ENCODE measurements at places on chromosomes 5 and 9. TPM values are rescaled to one million over a fixed set of nuclear protein-coding genes. Genes with fewer than 3 reads are reported as not detected.

- H3K4me1 ChIP-seq, result peaks cover 70% of the 10 kb centered on the region
- peak overlapping the region; percentile 82 for H3K27ac ChIP-seq
- no peak for DNase-seq
- no peaks in the 10 kb centered on the region for H3K27me3 ChIP-seq
- peak overlapping the region; percentile 25 for H3K4me3 ChIP-seq
- H3K36me3 ChIP-seq, result peaks cover 8% of the 10 kb centered on the region
Observed at GRCh38 chr5:132464156-132464939, 26.2 kb downstream of the IRF1 start.

DNA sequence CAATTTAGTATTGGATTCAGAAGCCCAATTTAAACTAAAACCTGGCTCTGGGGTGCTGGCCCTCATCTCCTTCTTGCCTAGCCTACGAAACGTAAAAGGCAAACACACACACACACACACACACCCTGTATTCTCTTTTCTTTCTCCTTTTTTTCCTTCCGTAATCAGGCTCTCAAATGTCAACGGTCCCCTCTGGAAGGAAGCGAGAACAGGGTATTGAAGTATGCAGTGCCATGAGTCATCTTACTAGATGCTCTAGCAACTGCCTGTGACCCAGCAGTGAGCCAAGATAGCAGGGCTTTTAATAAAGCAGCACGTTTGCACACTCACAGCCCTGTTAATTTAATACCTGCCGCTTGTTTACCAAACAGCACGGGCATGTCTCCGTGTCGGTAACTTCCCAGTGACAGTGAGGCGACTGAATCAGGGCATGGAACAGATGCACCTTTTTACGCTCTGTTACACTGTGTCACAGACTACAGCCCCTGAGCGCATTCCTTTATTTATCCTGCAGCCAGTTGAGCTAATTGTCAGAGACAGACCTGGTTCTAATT is 243.8 kb downstream of the BNC2 start:
- H3K27ac ChIP-seq, result no peak overlapping the region
- H3K4me1 ChIP-seq, result no peaks in the 10 kb centered on the region
- H3K36me3 ChIP-seq, result no peaks in the 10 kb centered on the region
- H3K4me3 ChIP-seq, result no peak overlapping the region
- no peak for DNase-seq

DNA sequence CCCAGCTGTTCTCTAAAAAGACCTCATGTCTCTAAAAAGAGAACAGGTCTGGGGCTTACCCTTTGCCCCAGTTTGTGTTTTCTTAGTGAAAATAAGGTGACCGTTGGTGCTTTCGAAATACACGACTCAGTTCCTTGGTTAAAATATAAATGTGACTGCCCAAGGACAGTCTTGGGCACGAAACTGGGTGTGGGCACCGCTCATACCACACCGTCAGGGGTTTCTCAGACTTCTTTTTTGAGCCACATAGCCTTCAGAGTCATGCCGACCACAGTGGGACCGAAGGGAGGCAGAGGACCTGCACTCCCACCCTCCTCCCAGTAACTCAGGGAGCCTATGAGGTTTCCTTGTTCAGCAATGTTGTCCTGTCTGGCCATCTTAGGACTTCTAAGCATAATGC is 6.5 kb downstream of the SNX18 start:
- peak overlapping the region; percentile 52 for H3K27ac ChIP-seq
- H3K4me3 ChIP-seq, result peak overlapping the region; percentile 21
- no peaks in the 10 kb centered on the region for H3K36me3 ChIP-seq
- DNase-seq, result no peak
- H3K27me3 ChIP-seq, result no peaks in the 10 kb centered on the region
- peaks cover 63% of the 10 kb centered on the region for H3K4me1 ChIP-seq

DNA sequence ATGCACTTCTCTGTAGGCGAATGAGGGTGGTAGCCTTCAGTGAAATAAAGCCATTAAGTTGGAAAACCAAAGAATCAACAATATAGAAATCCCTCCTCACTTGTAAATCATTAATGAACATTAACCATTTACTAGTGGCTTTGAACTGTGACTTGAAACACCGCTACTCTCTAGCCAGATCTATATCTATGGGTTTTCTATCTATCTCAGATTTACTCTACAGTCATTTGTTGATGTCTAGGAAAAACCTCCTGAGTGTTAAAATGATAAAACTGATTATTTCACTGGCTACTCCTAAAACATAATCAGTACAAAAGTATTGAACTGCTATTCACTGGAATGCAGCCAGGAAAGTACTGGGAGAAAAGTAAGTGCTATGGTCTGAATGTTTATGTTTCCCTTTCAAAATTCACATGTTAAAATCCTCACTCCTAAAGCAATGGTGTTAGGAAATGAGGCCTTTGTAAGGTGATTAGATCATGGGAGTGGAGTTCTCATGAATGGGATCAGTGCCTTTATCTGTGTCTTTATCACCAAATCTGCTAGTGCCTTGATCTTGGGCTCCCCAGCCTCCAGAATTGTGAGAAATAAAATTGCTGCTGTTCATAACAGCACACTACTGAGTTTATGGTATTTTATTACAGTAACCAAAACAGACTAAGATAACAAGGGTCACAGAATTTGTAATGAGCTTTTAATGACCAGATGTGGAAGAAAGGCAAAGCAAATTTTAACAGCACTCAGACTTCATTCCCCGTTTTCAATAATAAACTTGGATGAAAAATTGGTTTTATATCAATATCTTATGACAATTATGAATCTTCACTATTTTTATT is 8.6 kb upstream of the OXCT1 start:
- H3K4me1 ChIP-seq, result no peaks in the 10 kb centered on the region
- no peak overlapping the region for H3K27ac ChIP-seq
- no peak overlapping the region for H3K4me3 ChIP-seq
- no peak for DNase-seq

- no peaks in the 10 kb centered on the region for H3K27me3 ChIP-seq
- no peak overlapping the region for H3K27ac ChIP-seq
- no peaks in the 10 kb centered on the region for H3K36me3 ChIP-seq
- DNase-seq, result no peak
- H3K4me1 ChIP-seq, result no peaks in the 10 kb centered on the region
- no peak overlapping the region for H3K4me3 ChIP-seq
Observed at GRCh38 chr9:93869088-93869487, 86.1 kb downstream of the BARX1 start.

DNA sequence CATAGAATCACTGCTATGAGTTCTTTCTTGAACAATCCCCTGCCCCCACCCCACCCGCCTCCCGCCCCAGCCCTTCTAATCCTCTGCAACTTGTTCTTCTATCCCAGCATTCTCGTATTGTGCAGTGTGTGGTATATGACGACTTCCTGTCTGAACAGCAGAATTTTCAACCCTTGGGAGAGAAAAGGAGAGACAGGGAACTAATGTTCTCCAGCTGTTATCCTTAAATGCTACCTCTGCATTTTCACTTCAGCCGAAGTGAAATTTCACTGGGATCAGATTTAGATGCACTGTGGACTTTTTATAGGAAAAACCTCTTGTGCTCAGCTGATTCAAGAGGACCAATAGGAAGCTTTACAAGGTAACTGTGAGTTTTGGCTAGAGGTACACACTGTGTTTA is 2.2 kb downstream of the FBXL7 start:
- no peak for DNase-seq
- H3K4me3 ChIP-seq, result peak overlapping the region; percentile 64
- H3K27ac ChIP-seq, result peak overlapping the region; percentile 1
- no peaks in the 10 kb centered on the region for H3K27me3 ChIP-seq

DNA sequence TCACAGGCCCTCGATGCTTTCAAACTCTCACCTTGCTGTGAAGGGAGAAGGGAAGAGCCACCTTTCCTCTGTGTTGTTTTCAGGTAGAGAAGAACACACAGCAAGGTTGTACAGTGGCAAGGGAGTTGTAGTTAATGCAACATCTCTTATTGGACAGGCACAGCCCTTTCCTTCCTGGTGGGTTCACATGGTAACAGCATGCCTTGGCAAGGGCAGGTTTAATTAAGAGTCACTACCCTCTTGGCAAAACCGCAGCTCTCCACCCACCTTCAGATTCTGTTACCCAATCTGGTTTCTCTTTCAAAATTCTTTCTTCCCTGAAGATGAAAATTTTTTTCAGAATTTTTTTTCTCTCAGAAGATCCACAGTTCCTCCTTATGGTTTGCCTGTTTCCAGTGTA is 253.1 kb downstream of the TLR4 start:
- no peaks in the 10 kb centered on the region for H3K4me1 ChIP-seq
- DNase-seq, result no peak
- H3K27ac ChIP-seq, result no peak overlapping the region
- no peaks in the 10 kb centered on the region for H3K36me3 ChIP-seq
- no peaks in the 10 kb centered on the region for H3K27me3 ChIP-seq
- H3K4me3 ChIP-seq, result no peak overlapping the region

DNA sequence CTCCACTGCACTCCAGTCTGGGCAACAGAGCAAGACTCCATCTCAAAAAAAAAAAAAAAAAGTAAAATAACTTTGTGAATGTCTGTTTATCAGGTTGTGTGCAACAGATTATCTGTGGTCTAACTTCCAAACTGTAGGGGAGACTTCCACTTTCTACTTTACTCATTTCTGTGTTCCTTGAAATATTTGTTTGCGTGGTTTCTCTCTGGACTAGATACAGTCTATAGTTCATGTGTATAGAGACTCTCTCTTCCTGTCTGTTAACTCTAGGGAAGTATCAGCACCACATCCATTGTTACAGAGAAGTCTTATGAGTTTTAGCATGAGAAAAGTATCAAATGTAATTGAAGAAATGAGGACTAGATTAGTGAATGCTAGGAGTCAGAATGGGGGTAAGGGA is 168.3 kb downstream of the LPAR1 start:
- no peaks in the 10 kb centered on the region for H3K4me1 ChIP-seq
- no peak overlapping the region for H3K4me3 ChIP-seq
- no peaks in the 10 kb centered on the region for H3K27me3 ChIP-seq
- H3K27ac ChIP-seq, result no peak overlapping the region

DNA sequence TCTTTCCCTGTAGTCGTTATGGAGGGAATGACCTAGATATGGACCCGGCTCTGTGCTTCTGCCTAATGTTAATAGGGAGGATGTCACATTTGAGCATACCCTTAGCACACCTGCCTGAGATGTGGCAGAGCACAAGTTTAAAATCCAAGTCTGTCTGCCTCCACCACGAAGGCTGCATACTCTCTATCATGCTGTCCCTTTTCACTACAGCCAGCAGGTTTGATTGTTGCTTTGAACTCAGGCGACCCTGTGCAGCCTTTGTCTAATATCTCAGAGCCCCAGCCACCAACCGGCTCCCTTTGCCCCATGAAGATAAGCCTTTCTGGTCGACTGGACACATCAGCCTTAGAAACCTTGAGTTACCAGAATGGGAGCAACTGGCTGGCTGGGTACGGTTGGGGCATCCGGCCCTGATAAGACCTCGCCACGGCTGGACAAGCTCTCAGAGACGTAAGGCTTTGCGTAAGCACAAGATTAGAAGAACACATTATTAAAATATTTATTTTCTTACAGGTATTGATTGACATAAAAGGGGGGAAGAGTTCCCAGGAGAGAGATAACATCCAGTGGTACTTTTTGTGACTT is 222.0 kb upstream of the TRIM32 start:
- no peaks in the 10 kb centered on the region for H3K36me3 ChIP-seq
- H3K4me1 ChIP-seq, result no peaks in the 10 kb centered on the region
- no peak overlapping the region for H3K4me3 ChIP-seq
- DNase-seq, result no peak
- no peaks in the 10 kb centered on the region for H3K27me3 ChIP-seq

- no peaks in the 10 kb centered on the region for H3K36me3 ChIP-seq
- H3K4me1 ChIP-seq, result peaks cover 12% of the 10 kb centered on the region
- H3K27ac ChIP-seq, result peak overlapping the region; percentile 30
- H3K27me3 ChIP-seq, result no peaks in the 10 kb centered on the region
- no peak overlapping the region for H3K4me3 ChIP-seq
Observed at GRCh38 chr5:76325876-76326491, 77.1 kb upstream of the IQGAP2 start.

GRCh38 chr9:68454579-68455334 is 85.9 kb downstream of the TMEM252 start:
- no peaks in the 10 kb centered on the region for H3K4me1 ChIP-seq
- H3K4me3 ChIP-seq, result no peak overlapping the region
- no peak for DNase-seq
- H3K27ac ChIP-seq, result no peak overlapping the region

GRCh38 chr5:107817951-107818350 is 147.2 kb upstream of the EFNA5 start:
- no peaks in the 10 kb centered on the region for H3K4me1 ChIP-seq
- no peaks in the 10 kb centered on the region for H3K27me3 ChIP-seq
- H3K27ac ChIP-seq, result no peak overlapping the region

CER1 gene
- total RNA-seq, result not detected

AJM1 gene
- total RNA-seq, result 2.7 TPM

CCNJL gene
- 16.6 TPM for total RNA-seq

NIPAL4 gene
- total RNA-seq, result not detected

PCDHGA11 gene
- total RNA-seq, result 2.6 TPM

FOXD4L6 gene
- total RNA-seq, result not detected

MSH3 gene
- total RNA-seq, result 13.7 TPM

PCDHGC4 gene
- 1.8 TPM for total RNA-seq

KIF12 gene
- 6.2 TPM for total RNA-seq

ATP10B gene
- not detected for total RNA-seq
